RPMI8226 (cell line): ENCODE measurements at places on chromosomes 6 and 20.

DNA sequence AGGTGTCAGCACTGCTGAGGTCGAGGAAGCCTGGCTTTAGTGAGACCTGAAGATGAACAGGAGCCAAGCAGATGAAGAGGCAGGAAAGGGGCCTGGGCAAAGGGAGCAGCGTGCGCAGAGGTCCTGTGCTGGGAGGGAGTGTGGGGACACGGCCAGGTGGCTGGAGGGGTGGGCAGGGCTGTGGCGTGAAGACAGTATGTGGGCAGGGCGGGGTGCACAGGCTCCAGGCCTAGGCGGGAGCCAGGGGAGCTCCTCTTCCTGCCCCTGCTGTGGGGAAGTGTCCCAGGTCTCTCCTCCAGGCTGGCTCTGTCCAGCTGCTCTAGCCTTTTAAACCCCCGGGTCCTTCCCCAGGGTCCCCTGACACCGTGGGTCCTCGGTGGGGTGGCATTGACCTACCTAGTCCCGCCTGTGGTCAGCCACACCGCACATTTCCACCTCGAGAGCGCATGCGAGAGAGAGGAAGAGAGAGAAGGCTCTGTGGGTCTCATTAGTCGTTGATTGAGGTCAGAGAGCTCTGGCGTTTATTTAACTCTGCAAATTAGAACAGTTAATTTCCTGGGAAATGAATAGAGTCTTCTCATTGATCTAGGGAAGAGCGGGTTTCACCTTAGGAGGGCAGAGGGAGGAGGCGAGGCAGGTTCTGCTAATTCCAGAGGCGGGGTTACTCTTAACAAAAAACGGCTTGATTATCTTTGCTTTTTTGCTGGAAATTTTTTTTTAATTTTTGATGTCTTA lies 68.8 kb downstream of the CDH4 start:
- peak; percentile 82 for DNase-seq

- DNase-seq, result no peak
These were observed 361.6 kb upstream of the MARCKS start for GRCh38 chr6:113495521-113495920.

DNA sequence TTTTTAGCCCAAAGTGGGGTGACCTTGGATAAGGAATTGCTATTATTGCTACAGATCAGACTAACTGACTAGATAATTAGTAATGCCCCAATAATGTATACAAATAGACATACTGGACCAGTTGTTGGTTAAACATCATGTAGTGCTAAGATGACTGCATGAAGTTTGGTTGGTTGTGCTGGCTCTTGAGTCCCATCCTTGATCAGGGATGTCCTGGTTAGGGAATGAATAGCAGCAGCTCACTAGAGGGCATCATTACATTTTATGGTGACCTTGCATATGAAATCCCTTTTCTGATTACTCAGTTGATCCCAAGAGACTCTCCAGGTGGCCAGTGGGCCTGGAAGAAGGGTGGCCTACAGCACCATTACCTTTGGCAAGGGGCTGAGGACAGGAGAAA lies 10.9 kb downstream of the TPBG start:
- DNase-seq, result no peak

DNA sequence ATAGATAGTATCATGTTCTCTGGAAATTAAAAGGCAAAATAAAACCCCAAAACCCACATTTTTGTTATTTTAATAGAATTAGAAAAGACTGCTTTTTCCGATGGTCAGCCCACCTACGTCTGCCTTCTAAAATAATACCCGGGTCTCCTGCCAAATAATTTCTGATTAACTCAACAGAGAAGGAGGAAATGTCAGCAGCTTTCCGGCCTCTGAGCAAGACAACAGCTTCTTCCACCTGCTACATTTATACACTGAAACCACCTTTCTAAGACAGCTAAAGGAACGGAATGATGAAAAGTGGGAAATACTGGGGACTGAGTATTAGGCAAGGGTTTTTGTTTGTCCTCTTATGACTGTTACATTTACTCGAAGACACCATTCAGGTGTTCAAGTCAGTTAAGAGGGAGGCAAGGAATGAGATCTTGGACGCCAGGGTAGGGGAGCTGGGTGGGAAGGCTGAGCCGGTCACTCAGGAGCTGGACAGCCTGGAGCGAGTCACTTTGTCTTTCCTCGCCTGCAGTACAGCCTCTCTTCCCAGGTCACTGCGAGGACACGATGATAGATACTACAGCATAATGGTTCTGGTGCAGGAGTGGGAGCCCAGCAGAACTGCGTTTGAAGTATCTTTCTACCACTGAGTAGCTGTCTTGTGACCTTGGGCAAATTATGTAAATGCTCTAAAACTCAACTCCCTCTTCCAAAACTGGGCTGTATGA lies 96.3 kb upstream of the QKI start:
- DNase-seq, result no peak

DNA sequence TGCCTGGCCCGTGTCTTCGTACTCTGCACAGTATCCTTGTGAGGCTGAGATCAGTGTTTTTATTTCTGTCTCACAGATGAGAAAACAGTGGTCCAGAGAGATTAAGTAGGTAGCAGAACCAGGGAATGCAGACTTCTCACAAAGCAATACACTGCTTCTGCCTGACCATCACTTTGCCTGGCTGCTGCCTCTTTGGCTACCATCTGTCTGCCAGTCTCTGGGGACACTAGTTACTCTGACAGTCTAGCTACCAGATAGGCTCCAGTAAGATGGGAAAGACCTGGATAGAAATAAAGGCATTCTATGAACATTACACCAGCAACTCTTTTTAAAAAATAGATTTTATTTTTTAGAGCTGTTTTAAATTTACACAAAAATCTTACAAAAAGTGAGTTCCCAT lies 96.9 kb downstream of the PHACTR3 start:
- no peak for DNase-seq

DNA sequence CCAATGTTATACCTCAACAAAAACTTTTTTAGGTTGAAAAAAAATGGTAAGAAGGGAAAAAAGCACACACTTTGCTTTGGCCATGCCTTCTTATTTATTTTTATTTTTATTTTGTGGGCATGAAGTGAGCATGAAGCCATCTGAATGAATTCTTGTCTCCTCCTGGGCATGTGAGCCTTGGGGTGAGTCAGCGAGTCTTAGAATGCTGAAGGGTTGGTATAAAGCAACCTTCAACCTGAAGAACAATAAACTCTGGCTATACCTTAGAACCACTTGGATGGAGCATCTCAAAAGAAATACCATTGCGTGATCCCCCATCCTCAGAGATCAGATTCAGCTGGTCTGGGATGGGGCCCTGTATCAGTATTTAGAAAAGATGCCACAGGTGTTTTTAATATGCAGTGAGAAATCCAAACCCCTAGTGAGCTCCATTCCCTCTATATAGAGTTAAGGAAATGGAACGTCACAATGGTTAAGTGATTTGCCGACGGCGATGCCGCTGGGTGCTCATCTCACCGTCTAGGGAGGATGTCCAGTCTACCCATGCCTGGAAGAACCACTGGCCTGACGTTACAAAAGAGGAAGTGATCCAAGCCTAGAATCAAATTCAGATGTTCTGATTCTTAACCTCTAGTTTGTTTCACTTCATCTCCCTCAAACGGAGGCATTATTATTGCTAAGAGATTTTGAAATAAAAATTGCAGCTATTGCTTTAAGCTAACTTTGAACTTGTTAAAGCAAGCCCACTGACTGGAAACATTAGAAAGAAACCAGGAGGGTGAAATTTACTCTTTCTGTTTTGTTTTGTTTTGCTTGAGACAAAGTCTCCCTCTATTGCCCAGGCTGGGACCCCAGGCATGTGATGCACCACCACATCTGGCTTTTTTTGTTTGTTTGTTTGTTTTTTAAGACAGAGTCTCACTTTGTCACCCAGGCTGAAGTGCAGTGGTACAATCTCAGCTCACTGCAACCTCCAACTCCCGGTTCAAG lies 67.1 kb downstream of the EDN1 start:
- peak; percentile 81 for DNase-seq

DNA sequence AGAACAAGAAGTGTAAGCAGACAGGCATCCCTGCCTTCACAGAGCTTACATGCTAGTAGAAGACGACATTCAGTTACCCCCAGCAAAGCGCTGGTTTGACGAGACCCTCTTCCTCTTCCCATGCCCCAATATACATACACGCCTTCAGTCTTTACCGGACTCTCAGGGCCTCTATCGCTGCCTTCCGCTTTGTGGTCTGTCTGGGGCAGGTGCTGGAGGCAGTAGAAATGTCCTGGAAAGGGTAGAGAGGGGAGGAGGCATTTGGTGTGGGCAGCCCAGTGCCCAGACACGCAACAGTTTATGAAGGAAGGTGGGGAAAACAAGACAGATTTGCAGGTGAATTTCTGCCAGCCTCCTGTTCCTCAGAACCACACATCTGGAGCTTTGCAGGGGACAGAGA lies 6.0 kb downstream of the SMPD2 start:
- no peak for DNase-seq

DNA sequence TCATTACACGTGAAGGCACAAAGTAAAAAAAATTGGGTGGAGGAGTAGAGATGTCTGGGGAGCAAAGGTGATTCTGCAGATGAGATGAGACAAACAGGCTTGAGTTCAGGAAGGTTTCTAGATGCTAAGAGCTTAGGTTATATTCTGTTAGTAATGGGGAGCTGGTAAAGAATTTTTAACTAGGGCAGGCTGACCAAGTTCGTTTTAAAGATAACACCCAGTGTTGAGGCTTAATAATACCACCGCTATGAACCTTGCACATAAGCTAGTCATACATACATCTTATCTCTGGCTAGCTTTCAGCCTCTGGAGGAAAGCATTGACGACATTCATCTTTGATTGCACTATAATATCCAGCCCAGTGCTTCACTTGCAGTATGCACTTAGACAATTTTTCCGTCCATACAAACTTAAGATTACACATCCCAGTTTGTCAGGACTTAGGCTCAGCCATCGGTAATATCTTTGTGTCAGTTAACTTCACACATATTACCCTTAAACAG lies 12.1 kb downstream of the NHSL1 start:
- DNase-seq, result no peak

GRCh38 chr6:25582101-25582500 lies 69.9 kb upstream of the SCGN start:
- no peak for DNase-seq

DNA sequence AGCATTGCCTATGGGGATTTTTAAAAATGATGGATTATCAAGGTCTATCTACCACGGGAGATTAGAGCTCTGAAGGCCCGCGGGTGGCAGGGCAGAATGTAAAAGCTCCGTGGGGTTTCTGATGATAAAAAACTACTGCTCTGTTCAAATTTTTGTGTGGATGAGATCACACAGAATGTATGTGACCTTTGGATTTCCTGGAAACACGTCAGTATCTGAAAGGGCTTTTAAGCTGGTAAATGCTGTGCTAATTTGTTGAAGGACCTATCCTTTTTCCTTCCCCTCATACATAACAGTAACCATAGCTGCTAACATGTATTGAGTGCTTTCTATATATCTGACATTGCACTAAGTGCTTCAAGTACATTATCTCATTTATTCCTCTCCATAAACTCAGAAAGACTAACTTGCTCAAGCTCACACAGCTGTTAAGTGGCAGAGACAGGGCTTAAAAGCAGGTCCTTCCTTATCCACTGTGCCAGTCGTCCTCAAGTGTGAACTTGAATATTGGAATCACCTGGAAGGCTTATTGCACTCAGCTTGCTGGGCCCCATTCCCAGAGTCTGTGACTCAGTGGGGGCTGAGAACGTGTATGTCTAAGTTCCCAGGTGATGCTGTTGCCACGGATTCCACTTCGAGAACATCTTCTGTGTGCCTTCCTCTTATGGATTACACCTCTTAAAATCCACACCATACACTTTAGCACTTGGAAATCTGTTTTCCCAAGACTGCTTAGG lies 1.9 kb upstream of the TMEM242 start:
- no peak for DNase-seq

DNA sequence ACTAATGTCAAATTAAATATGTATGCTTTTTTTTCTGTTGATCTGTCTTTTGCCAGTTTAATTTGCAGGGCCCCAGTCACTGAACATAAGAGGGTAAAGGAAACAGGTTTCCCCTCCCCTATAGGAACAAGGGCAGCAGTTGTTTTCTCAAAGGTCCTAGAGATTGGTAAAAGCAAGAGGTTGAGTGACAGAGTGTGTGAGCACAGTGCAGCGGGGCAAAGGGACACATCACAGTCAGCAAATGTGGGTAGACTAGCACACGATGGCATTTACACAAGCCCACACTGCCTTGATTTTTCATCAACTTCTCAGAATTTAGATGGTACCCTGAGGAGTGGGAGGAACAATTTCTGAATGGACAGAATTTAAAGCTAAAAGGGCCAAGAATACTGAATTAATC lies 138.7 kb upstream of the MYLIP start:
- DNase-seq, result peak; percentile 22

- no peak for DNase-seq
These were observed 5.4 kb downstream of the BMP6 start for GRCh38 chr6:7731294-7731693.

DNA sequence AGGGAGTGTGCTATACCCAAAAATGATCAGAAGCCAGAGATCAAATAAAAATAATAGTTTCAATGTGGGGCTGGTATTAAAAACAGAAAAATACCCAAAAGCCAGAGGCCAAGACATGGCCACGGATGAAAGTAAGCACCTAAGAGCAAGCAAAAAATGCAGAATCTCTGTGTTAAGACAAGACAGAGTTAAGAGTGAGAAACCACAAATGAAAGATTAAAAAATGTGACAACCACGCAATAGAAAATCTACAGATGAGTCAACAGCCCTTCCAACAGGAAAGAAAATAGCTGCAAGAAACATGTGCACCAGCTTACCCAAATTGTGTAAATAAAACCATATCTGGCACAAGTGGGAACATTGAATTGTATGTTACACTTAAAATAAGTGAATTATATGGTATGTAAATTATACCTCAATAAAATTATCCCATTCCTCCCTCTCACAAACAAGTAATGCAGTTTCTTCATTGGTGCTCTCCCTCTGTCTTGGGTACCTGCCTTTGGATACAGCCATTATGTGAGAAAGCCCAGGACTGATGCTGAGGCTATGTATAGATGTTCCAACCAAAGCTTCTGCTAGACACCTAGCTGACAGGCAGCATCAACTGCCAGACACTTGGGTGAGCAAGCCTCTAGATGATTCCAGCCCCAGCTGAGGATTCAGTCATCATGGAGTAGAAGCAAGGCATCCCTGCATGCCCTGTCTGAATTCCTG lies 55.3 kb upstream of the UFL1 start:
- DNase-seq, result no peak

GRCh38 chr6:146997062-146997461 lies 207.2 kb upstream of the STXBP5 start:
- DNase-seq, result no peak

- peak; percentile 8 for DNase-seq
These were observed 245.4 kb upstream of the FLRT3 start for GRCh38 chr20:14582855-14583254.

- DNase-seq, result no peak
These were observed 3.2 kb downstream of the SLC29A1 start for GRCh38 chr6:44226368-44227147.

DNA sequence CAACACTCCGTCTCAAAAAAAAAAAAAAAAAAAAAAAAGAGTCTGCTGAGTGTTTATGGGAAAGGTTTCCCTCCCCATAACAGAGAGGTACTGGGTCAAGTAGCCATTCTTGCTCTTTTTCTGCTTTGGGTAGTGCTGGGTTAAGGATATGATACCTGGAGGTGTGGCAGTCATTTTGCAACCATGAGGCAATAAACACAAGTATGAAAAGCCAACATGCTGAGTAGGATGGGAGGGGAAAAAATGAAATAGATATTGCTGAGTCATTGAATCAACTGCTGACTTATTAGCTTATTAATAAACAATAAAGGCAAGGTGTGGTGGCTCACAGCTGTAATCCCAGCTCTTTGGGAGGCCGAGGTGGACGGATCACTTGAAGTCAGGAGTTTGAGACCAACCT lies 2.3 kb upstream of the TOMM34 start:
- no peak for DNase-seq
